Kasumi-1 (cell line): ENCODE measurements at places on chromosomes 1 and 21.

DNA sequence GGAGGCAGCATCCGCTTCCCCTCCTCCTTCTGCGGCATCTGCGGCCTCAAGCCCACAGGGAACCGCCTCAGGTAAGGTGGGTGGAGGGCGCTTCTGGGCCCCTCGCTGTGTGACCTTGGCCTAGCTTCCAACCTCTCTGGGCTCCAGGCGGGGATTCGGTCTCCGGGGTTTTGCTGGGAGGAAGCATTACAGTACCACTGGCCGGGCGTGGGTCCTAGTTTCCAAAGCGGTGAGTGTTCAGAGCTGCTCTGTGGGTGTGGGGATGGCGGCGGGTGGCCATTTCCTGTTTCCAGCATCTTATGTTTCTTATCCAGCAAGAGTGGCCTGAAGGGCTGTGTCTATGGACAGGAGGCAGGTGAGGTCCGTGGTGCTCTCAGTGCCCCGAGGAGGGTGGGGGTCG, 11.6 kb downstream of the FAAH start:
- no peak for DNase-seq

DNA sequence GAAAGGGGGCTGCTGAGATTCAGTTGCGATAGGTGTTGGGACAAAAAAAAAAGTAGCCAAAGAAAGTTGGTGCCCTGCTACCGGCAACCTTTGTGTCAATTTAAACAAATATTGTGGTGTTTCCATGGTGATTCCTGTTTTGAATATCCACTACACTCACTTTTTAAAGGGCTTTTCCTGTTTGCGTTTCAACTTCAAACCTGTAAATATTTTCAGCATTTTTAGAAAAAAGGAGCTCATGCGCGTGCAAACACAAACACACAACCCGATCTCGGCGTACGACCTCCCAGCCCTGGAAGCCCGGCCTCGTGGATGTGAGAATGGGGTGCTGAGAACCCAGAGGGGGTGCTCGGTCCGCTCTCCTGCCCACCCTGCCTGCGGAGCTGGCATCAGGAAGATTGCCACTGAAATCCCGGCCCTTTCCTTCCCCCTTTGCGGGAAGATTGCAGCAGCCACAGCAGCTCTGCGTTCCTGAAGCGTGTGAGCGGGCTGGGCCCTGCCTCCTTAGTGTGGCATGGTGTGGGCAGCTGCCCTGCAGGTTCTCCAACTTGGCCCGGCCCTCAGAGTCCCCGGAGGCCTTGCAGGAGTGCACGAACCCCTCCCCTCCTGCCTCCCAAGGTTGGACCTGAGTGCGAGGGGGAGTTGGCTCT, 34.8 kb downstream of the CASZ1 start:
- DNase-seq, result no peak

- DNase-seq, result no peak
Observed at GRCh38 chr21:40512590-40512989, 334.4 kb downstream of the DSCAM start.

GRCh38 chr1:201769966-201770365, 59.0 kb upstream of the IPO9 start:
- DNase-seq, result no peak

GRCh38 chr21:25215698-25216384, 391.4 kb downstream of the MRPL39 start:
- DNase-seq, result no peak

GRCh38 chr1:215043401-215043800, 39.1 kb upstream of the KCNK2 start:
- DNase-seq, result no peak

DNA sequence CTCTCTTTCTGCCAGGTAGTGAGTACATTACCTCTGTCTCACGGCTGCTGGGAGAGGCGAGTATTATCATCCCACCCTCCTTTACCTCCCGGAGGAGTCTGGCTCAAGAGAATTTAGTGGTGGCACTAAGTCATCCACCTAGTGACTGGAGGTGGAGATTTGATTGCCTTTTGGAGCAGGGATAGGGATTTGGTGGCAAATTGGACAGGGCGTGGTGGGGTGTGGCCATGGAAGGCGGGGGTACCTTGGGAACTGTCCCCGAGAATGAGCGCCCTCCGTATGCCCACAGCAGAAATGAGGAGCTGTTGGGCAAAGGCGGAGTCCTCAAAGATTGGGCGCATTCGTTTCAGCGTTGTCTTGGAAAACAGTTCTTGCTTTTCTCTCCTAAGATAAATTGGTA, 32.1 kb upstream of the HMGN1 start:
- DNase-seq, result peak; percentile 38
